Caco-2 (cell line): ENCODE measurements at places on chromosomes 3 and 15. TPM values are rescaled to one million over a fixed set of nuclear protein-coding genes. Genes with fewer than 3 reads are reported as not detected.
A peak's percentile ranks its signal among the peaks of the same experiment; 100 is the strongest.

GRCh38 chr3:116864590-116864927 lies 155.0 kb downstream of the TUSC7 start:
- no peaks in the 10 kb centered on the region for H3K4me1 ChIP-seq
- H3K36me3 ChIP-seq = no peaks in the 10 kb centered on the region
- H3K27ac ChIP-seq = no peak overlapping the region
- no peaks in the 10 kb centered on the region for H3K27me3 ChIP-seq
- H3K4me3 ChIP-seq = no peak overlapping the region
- no peak for DNase-seq

DNA sequence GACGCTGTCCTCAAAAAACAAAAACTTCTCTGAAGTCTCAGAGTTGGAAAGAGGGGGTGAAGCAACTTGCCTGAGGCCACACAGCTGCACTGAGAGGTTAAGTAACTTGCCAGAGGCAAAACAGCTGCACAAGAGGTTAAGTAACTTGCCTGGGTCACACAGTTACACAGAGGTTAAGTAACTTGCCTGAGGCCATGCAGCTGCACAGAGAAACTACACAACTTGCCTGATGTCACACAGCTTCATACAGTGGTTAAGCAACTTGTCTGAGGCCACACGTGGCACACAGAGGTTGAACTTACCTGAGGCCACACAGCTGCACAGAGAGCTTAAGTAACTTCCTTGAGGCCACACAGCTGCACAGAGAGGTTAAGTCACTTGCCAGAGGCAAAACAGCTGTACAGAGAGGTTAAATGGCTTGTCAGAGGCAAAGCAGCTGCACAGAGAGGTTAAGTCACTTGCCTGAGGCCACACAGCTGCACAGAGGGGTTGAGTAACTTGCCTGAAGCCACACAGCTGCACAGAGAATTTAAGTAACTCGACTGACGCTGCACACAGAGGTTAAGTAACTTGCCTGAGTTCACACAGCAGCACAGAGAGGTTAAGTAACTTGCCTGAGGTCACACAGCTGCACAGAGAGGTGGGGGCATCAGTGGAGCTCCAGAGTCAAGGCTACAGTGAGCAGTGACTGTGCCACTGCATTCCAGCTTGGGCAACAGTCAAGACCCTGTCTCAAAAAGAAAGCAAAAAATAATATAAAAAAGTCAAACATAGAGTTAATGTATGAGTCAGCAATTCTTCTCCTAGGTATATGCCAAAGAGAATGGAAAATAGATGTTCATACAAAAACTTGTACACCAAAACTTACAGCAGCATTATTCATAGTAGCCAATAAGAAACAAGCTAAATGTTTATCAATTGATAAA lies 12.0 kb upstream of the ACAD9 start:
- no peaks in the 10 kb centered on the region for H3K4me1 ChIP-seq
- H3K27ac ChIP-seq = no peak overlapping the region
- H3K36me3 ChIP-seq = no peaks in the 10 kb centered on the region
- peak; percentile 24 for DNase-seq
- no peak overlapping the region for H3K4me3 ChIP-seq
- no peaks in the 10 kb centered on the region for H3K27me3 ChIP-seq

DNA sequence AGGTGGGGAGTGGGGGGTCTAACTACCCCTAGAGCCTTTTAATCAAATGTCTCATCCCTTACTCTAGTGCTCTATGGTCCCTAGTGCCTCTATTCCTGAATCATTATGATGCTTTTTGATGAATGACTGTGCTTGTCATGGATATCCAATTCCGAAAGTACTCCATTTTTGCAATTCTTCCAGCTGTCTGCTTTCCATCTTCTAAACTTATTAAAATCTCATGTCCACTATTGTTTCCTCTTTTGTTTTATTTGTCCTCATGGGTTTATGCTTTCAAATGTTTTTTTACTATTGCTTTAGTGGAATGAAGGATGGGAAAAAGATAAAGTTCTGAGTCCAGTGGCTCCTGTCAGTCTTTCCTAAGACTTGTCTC lies 77.2 kb upstream of the KCNMB2 start:
- H3K4me1 ChIP-seq = no peaks in the 10 kb centered on the region
- H3K4me3 ChIP-seq = no peak overlapping the region
- DNase-seq = no peak
- H3K27me3 ChIP-seq = no peaks in the 10 kb centered on the region
- H3K27ac ChIP-seq = no peak overlapping the region
- no peaks in the 10 kb centered on the region for H3K36me3 ChIP-seq

- no peaks in the 10 kb centered on the region for H3K36me3 ChIP-seq
- no peak overlapping the region for H3K4me3 ChIP-seq
- peaks cover 20% of the 10 kb centered on the region for H3K4me1 ChIP-seq
Measured at GRCh38 chr3:183584246-183584913, 28.9 kb upstream of the KLHL6 start.

GRCh38 chr3:58989163-58989562 lies 60.7 kb downstream of the CFAP20DC start:
- no peaks in the 10 kb centered on the region for H3K4me1 ChIP-seq
- H3K27me3 ChIP-seq = no peaks in the 10 kb centered on the region
- H3K27ac ChIP-seq = no peak overlapping the region
- no peak overlapping the region for H3K4me3 ChIP-seq
- DNase-seq = no peak

DNA sequence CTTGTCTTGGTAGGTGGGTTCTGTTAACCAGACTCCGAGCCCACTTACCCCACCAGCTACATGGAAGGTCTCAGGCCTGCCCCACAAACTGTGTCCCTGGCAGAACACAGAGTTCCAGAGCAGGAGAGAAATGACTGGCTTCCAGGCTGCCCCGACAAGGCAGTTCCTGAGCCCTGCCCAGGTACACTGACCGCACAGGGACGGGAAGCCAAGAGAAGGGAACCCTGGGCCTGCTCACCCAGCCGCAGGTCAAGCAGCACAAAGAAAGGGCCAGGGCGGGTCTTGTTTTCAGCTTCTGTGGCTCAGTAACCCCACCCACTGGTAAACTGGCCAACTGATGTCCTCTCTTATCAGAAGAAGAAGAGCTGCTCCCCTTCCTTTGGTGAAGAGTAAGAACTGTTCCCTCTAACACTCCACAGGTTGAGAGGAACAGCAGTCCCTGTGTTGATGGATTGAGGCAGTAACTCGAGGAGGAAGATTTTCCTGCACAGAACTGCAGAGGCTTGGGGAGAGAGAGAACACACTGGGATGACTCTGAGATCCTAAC lies 68.4 kb downstream of the CRTC3 start:
- H3K27me3 ChIP-seq = no peaks in the 10 kb centered on the region
- H3K4me3 ChIP-seq = no peak overlapping the region
- no peaks in the 10 kb centered on the region for H3K4me1 ChIP-seq
- no peaks in the 10 kb centered on the region; the same call in 1 of the 2 replicates for H3K36me3 ChIP-seq
- DNase-seq = peak; percentile 51

CSPG4 gene
- total RNA-seq = 0.12 and 0.20 TPM in 2 replicates

ZBBX gene
- not detected in 2 replicates for total RNA-seq
